ENCODE measurements at places on chromosomes 1 and 21.

DNA sequence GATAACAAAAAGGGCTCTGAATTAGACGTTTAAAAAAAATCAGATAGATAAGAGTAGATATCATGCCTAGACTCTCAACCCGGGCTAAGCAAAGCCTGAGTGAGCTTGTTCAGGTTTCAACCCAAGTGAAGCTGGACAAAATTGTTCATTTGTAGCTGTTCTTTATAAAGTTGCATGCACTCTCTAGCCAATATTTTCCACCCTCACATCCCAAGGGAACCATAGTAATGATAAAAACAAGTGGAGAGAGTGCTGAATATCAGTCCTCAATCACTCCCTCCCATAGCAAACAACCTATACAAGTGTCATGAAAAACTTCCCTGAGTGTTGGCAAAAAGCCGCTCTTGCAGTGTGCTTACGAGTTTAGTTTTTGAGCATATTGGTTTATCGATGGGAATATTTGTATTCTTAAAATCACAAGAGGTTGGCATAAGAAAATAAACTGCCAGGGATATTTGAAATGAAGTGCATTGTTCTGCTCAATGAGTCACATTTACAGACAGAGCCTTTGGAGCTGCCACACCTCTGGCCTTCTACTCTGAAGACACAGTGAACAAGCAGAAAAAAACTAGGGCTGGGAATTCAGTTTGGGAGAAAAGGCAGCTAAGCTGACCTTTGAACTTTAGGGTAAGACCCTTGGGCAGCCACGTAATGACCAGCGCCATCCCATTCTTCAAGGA, 2.2 kb upstream of the CLCA2 start:
- DNase-seq = no peak

DNA sequence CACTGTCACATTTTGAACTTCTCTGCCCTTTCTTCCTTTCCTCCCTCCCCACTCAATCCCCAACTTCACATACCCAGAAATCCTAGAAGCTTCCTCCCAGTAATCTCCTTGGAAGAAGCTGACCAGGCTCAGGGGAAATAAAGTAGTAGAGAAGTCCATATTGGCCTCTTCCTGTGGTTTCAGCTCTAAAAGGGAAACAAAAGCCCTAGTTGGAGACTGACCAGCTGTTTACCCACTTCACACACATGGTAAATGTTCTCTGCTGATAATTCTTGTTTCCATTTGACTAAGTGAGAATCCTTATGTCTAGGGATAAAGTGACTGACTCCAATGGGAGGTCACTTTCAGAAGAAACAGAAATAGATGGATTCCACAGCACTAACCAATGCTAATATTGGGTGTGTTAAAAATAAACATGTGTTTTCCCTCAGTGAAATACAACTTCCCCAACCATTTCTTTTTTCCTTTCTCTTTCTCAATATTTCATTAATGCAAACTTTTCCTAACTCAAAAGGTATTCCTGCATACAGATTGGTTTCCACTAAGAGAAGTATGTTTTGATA, 178.9 kb upstream of the DPT start:
- no peak for DNase-seq

- DNase-seq = no peak
Observed at GRCh38 chr1:226674892-226675714, 64.0 kb downstream of the ITPKB start.

- no peak for DNase-seq
Observed at GRCh38 chr1:77406661-77407060, 124.8 kb downstream of the AK5 start.

DNA sequence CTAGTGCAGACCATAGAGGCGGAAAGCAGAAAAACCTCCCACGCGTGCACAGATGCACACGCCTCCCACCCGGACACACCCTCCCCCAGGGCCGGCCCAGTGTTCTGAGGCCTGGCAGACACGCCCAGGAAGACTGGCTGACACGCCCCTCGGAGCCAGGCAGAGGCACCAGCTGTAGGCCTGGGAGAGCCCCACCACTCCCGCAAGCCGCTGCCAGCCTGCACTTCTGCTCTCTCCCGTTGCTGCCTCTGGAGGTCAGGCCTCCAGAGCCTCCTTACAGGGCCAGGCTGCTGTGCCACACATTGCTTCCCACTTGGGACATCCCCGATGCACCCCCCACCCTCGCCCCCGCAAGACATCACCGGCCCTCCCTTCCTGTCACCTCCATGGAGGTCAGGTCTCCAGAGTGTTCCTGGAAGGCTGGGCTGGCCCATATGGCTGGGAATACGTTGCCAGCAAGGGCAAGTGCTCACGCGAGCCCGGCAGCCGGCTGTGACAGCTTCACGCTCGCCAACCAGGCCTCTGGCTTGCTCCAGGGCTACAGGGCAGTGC, 40.4 kb downstream of the CASZ1 start:
- no peak for DNase-seq

DNA sequence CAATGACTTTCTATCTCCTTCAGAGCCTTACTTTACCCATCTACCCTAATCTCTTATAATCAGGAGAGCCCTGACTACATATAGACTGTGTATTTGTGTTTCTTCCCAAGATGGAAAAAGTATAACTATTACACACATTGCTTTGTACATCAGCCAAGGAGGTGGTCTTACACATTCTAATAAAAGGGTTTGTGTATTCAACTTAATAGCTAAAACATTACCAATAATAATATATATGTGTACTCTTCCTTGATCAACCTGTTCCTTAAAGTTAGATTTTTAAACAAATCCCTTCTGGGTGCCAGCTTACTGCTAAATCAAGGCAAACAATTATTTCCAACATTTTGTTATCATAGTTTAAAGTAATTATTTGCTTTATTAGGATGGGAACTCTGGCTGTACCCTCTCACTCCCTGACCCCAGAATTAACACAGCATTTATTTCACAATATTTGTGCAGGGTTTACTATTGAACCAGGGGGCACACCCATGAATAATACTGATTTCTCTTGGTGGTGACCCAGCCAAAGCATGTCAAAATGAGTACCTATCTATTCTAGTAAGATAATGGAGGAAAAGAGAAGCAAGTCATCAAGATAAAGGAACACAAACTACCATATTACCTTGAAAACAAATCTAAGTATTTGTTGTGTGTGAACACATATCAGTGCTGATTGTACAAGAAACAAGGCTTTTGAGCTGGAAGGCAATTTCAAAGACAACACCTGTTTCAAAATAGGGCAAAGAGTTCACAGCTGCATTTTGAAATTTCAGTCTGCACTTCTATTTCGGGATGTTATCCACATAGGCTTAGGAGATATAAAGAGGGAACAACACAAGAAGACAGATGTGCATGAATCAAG, 30.1 kb upstream of the SLC45A3 start:
- DNase-seq = no peak

DNA sequence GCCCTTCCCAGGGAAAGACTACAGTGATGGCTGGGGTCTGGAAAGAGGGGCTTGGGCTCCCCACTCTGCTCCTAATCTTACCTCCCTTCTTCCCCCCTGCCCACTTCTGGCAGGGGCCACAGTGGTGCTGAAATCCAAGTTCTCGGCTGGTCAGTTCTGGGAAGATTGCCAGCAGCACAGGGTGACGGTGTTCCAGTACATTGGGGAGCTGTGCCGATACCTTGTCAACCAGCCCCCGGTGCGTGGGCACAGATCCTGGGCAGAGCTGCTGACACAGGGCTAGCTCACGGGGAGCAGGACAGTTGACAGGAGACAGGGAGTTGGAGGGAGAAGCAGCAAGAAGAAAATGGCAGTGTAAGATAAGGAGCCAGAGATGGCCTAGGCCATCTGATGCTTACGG, 2.4 kb downstream of the SLC27A3 start:
- DNase-seq = no peak
